ENCODE measurements at places on chromosomes 5 and 9.

DNA sequence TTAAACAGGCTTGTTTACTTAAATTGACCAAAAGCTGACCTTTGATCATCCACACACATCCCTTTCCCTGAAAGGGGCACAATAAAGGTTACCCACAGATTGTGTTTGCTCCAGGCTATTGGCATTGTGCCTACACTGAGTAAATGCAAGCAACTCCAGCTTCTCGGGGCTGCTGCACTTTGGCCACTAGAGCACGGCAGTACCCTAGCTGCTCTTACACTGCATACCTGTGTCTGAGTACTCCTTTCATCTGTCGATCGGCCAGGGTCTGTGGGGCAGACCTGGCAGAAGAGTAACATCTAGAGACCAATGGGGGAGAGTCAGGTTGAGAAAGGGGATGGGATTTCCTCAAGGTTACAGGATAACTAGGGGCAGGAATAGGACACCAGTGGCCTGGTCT lies 281.9 kb upstream of the NMUR2 start:
- no peak for DNase-seq

DNA sequence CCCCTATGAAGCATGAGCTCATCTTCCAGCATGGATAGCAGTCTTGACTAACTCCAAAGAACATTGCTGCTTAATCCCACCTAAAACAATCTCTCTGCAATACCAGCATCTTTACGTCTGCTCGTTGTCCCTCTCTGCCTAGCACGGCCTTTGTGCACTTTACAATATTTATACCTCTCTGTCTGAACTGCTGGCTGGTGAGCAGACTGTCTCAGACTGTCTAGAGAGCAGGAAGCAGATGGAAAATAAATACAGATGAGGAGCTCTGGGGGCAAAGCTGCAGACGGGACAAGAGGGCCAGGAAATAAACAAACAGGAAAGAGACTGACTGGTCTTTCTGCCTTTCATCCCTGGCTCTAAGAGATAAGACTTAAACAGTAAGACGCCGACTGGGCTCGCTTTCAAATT lies 224.8 kb downstream of the ENC1 start:
- no peak for DNase-seq

DNA sequence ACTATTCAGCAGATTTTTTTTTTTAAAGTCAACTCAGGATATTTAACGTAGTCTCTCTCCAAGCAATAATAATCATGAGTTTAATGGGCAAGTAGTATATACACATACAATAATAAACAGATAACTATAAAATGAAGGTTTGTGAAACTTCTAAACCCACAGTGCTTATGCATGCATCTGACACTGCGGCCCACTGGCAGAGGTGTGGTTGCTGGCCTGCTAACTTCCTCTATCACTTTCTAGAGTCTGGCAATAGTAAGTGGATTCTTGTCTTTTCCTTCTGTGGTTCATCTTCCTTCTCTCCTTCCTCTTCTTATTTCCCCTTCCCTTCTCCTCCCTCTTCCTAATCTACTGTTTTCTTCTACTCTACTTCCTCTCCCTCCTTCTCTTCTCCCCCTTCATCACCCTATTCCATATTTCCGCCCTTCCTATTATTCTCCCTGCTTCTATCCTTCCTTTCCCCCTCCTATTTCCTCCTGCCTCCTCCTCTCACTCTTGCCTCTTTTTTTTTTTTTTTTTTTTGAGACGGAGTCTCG lies 18.6 kb upstream of the AGXT2 start:
- no peak for DNase-seq

- DNase-seq: no peak
Measured at GRCh38 chr9:83270116-83270515, 207.2 kb upstream of the RASEF start.

DNA sequence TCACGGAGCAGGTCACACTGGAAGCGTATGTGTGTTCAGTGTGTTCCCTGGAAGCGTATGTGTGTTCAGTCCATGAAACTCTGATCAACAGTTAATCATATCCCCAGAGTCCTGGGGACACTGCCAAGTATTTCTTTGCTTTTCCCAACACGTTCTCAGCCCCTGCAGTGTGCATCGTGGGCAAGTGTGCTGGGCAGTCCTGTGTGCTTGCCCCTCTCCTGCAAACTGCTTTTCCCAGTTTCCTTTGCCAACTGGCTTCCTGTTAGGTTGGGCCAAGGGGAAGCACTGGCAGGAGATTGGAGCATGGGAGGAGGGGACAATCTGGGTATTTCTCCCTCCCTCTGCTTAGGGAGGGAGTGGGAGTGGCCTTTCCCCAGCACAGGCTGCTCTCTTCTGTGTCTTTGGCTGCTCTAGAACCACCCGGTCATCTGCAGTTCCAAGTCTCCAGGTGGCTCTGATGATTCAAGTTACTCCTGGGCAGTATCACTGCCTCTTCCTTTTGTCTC lies 36.8 kb upstream of the NEK6 start:
- peak; percentile 44 for DNase-seq

DNA sequence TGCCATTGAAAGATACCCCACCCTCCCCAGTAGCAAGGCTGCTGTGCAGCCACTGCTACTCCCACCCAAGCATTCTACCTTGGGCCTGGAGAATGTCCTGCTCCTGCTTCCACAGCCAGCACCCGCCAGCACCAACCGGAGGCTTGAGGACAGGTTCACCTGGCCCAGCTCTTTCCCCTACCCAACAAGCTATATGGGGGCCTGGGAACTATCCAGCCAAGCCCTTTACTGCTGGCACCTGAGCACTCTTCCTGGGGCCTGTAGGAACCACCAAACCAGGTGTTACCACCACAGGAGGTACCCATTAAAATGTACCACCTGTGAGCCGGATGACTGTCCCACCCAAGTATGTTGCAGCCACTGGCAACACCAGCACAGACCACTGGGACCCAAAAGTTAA lies 86.1 kb upstream of the GHR start:
- no peak for DNase-seq

DNA sequence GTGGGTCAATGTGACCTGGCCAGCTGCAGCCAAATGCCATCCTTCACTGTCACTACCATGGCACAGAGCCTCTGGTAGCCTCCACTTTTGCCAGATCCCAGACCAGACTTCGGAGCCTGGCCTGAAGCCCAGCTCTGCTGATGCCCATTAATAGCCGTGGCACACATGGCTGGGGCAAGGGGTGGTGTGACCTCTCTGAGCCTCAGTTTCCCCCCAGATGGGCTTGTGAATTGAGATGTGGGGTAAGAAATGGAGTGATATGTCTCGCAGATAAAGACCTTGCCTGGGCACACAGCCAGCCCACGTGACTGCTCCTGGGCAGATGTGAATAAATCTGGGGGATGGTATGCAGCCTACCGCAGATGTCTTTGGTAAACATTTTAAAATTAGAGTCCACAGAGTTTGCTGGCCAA lies 13.9 kb downstream of the SUSD3 start:
- DNase-seq: peak; percentile 55

DNA sequence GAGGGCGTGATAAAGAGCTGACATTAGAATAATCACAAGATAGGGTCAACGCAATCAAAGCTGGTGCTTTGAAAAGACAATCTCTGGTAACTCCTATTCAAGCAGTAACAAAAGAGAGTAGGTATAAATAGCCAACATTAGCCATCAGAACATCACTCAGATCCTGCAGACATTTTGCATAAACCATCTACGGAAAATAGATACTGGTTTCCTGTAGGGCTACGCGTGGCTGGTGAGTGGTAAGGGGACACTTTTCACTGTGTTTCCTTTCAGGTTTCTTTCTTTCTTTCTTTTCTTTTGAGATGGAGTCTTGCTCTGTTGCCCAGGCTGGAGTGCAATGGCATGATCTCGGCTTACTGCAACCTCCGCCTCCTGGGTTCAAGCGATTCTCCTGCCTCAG lies 22.3 kb downstream of the TTF1 start:
- no peak for DNase-seq

GRCh38 chr5:180609386-180609785 lies 18.1 kb upstream of the SCGB3A1 start:
- no peak for DNase-seq

DNA sequence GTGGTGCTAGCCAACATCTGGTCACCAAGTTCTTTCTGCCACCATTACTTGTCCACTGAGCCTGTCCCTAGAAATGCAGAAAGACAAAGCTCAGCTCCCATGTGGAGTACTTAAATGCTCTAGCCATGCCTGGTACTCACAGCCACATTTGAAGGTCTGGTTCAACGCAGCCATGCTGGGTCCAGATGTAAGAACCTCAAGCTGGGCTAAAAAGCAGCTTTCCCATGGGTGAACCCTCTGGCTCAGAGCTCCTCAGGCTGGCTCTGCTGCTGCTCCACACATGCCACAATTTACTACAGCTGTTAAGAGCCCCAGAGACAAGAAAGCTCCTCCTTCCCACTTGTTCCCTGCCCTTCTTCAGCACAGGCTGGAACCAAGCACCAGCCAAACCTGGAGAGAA lies 97.1 kb upstream of the LRRTM2 start:
- DNase-seq: peak; percentile 90

DNA sequence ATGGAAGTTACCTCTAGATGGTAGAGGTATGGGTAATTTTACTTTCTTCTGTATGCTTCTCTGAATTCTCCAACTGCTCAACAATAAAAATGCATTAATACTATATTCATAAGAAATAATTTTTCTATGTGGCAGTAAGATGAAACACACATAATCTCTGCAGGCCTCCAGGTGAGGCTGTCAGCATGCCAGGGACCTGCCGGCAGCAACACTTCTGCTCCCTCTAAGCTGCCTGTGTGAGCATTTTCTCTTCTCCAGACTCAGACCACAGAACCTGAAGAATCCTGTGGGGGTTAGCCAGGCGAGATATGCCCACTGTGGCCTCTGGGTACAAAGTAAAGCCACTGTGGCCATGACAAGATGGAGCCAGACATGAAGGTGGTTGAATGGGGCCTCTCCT lies 316.3 kb downstream of the EBF1 start:
- no peak for DNase-seq

DNA sequence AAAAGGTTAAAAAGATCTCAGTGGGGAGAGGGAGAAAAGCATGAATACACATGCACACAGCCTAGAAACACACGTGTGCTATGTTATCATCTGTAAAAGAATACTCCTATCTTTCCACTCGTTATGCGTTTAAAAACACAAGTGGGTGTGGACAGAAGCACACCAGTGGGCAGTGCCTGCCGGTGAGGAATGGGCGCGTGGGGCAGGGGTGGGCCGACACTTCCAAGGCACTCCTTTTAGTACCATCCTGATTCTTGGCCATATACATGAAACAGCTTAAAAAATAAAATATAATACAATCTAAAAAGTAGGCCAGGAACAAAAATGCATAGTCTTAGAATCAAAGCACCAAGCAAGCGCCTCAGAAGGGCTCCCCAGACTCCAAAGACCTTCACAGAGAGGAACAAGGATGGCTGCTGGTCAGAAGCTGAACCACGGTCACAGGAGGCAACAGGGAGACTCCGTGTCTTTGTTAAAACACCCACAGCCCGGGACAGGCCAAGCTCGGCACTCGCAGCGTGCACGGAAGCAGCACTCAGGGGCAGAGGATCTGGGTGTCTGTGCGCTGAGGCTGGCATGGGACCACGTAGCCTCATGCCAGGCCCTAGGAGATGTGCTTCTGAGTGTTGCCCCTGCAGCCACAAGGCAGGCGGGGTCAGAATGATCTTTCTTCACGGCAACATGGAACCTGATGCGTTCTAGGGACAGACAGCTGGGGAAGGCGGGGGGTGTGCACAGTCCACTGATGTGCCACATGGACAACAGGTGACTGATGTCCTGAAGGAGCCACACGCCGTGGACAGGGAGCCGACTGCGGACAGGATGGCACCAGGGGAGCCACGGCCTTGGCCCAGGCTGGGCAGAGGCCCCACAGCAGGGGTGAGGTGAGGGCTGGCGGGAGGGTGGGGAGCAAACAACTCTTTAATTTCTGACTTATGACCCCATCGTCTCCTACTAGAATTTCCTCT lies 15.9 kb downstream of the BRD9 start:
- no peak for DNase-seq

DNA sequence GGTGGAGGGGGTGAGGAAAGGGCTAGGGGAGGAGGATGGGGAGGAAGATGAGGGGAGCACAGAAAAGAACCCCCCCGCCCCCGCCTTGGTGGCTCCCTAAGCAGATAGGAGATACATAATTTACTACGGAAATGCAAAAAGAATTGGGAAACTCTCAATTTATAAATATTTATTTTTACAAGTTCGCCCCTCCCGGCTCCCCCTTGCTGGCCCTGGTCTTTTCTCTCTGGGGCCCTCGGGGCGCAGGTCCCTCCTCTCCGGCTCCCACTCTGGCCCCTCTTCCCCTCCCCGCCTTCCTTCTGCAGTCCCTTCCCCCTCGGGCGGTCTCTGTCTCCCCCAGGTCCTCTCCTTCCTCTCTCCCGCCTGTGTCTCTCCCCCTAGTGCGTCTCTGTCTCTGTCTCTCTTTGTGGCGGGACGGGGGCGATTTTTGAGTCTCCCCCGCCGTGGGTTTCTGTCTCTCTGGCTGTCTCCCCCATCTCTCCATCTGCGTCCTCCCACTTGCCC lies 173.6 kb upstream of the IER5L start:
- DNase-seq: no peak

DNA sequence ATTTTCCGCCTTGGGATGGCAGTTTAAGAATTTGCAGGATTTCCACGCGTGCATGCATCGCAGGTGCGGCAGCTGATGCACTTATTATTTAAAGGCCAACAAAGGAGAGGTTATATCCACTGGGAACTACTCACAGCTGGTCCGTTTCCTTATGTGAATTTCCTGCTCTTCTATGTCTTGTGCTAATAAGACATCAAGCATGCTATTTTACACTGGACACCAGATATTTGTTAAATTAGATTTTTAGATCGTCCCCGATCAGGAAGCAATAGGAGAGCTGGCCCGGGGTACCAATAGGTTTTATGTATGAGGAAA lies 476 bp upstream of the DTWD2 start:
- no peak for DNase-seq

- no peak for DNase-seq
Measured at GRCh38 chr5:137026296-137026695, 472.8 kb downstream of the SPOCK1 start.

DNA sequence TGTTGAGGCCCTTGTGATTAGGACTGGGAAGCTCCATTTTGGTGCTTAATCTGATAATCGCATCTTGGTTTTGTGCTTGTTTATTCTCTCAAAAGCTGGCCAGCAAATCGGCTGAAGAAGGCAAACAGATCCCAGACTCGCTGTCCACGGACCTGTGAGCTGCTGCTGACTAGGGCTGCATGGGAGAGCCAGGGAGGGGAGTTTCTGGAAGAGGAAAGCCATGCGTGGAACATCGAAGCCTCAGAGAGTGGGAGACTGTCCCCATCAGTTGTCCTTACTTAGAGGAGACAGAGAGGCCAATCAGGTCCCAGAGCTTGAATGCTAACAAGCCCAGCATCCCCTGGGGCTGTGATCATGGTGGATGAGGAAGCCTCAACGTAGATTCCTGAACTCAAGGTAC lies 23.0 kb upstream of the FOXI1 start:
- no peak for DNase-seq

DNA sequence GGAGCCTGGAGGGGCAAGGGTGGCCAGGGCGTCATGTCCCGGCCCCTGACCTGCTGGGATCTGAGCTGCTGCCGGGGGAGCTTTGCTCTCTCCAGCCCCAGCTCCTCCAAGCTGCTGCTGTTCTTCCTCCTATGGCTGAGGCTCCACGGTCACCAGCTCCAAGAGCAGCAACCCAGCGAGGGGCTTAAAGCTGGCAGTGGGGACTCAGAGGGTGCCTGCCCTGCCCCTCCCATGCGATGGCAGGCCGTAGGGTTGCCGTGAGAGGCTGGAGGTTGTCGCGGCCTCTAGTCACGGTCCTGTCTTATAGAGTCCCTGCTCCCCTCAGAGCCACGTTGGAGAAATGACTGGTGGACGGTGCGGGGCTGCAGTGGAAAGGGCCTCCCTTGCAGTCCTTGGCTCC lies 19.5 kb downstream of the DBH start:
- DNase-seq: no peak
